T-helper 9 cell (primary cell): ENCODE measurements at places on chromosomes 6 and 20.

DNA sequence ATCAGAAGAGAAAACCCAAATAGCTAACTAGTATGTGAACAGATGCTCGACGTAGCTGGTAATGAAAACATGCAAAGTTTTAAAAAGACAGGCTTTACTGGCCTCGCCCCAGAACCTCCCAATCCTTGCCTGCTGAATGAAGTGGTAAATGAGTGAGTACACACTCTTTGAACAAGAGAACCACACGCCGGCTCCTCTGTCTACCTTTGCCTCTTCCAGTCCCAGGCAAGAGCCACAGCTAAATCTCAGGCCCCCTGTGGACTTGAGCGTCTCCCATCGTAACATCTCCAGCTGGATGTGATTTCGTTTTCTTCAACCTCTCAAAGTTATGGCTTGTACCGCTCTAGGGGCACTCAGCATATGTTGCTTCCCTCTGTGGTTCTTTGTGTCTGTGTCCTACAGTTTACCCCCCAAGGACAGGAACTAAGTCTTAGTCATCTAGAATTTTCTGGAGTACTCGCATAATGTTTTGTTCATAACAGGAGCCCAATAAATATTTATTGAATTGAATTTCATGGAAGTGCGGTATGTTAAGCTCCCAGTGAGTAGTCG lies 153.2 kb upstream of the TAB2 start:
- DNase-seq = no peak

GRCh38 chr20:46293084-46293483 lies 15.2 kb downstream of the CDH22 start:
- no peak for DNase-seq

DNA sequence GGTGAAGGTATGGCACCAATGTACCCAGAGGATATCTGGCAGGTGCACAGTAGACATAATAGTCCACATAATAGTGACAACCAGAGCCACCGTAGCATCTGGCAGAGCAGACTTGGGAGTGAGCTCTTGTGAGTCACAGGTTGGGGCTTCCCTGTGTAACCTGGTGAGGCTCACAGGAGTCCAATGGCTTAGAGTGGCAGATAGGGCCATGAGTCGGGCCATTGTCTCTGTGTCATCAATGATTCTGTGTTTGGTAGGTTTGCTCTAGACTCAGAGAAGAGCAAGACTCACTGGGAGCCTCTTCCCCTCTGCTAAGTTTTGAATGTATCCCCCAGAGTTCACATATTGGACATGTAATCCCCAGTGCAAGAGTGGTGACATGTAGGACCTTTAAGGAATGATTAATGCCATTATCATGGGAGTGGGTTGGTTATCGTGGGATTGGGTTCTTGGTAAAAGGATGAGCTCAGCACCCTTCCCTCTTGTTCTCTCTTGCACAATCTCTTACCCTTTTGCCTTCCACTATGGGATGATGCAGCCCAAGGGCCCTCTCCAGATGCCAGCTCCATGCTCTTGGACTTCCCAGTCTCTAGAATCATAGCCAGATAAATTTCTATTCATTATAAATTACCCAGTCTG lies 22.6 kb upstream of the SIRPA start:
- no peak for DNase-seq

- no peak for DNase-seq
These were observed 222.9 kb downstream of the DLL1 start for GRCh38 chr6:170067923-170068360.
